ENCODE measurements at places on chromosomes 7 and 10.

DNA sequence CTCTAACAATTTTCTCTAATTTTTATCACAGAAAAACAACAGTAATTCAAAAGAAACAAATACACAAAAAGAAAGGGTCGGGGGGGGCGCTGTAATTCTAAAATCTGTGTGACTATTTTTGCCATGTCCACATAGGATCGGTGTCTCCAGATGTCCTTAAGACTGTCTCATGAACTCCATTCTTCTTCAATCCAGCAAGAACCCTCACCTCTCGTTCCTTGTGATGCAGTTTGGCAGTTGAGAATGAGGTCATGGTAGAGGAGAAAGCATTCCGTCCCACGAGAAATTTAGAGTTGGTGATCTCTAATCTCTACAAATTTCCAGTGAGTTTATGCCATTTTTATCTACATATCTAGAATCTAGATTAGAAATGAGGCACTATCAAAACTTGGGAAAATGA is 394.7 kb downstream of the TFEC start:
- no peak for DNase-seq

- DNase-seq = no peak
Measured at GRCh38 chr10:131845505-131846239, 55.1 kb upstream of the PPP2R2D start.

DNA sequence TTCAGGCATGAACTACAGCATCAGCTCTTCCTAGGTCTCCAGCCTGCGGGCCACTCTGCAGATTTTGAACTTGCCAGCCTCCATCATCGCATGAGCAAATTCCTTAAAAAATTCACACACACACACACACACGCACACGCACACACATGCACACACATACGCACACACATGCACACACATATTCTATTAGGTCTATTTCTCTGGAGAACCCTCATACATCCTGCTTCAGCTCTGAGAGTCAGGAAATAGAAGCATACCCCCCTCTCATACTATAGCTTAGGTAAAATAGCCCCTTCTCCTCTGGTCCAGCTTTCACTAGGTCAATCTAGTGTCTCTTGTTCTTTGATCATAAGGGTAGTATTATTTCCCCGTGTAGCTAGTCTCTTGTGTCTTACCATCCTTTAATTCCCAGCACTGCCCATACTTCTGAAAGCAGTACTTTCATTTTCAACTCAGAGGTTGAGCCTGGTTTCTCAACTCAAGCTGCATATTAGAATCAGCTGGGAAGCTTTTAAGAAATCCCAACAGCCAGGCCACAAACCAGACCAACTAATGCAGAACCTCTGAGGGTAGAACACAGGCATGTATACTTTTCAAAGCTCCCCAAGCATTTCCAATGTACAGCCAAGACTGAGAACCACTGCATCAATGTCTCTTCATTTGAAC is 30.9 kb upstream of the ITGB8 start:
- DNase-seq = peak; percentile 59

- no peak for DNase-seq
Measured at GRCh38 chr7:20510573-20510900, 104.9 kb upstream of the ABCB5 start.

- no peak for DNase-seq
Measured at GRCh38 chr10:8238986-8239385, 184.5 kb downstream of the GATA3 start.

DNA sequence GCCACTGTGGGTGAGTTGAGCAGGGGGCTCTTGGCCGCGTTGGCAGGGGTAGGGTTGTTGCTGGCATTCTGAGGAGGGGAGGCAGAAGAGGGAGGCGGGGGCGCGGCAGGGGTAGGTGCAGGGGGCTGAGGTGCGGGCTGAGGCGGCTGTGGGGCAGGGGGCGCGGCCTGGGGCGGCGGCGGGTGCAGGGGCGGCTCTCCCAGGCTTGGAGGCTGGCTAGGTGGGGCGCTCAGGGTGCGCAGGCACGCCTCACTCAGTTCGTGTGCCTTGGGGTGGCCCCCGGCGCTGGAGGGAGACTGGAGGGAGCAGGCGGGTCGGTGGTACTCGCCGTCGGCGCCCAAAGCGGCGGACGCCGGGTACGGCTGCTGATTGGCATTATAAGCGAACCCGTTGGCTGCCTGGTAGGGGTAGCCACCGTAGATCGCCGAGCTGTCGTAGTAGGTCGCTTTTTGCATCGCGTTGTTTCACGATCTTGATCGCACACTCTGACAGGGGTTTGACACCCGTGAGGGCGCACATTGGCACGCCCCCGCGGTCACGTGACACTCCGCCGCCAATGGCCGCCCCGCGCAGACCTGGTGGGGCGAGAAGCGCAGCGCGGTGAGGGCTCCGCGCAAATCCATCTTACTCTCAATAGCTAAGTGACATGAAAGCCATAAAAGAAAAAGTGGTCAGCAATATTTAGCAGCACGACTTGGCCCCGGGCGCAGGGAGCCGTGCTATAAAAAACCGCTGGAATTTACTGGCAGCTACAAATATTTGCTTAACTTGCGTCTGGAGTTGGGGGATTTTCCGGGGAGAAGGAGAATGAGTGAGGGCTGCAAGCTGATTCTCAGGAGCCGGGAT is 7.9 kb upstream of the HOXA2 start:
- DNase-seq = peak; percentile 98

DNA sequence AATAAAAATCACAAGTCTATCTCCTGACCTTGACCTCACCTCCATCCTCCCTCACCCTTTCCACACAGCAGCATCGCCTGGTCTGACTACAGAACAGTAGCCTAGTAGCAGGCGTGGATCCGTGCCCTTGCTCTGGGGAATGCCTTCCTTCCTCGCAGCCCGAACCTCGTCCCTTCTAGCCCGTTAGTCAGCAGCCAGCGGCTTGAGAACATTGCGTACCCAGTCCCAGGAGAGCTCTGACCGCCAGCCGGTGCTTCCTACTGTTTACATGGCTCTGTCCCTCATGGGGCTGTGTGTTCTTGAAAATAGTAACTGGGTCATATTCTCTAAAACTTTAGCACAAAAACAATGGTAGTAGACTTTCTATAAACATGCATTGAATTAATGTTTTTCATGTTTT is 682.7 kb upstream of the IGFBP3 start:
- no peak for DNase-seq

Data from fibroblast of lung (primary cell).